Progenitor cell of endocrine pancreas (in vitro differentiated cells): ENCODE measurements at places on chromosomes 7 and 10. TPM values are rescaled to one million over a fixed set of nuclear protein-coding genes. Genes with fewer than 3 reads are reported as not detected.

DNA sequence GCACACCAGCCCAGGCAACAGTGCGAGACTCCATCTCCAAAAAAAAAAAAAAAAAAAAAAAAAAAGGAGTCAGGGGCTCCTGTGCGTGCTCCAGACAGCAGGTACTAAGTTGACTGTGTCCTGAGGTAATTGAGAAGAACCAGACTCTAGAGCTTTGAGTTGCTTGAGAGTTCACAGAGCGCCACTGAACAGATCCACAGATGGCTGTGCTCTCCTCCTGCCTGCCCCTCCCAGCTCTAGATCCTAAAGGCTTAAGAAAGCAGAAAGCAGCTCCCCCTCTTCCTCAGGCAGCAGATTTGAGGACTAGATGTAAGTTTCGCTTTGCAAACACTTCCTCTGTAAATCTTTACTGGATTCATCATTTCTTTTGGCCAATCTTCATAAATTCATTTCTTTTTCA is 38.7 kb downstream of the SHH start:
- DNase-seq, result no peak

DNA sequence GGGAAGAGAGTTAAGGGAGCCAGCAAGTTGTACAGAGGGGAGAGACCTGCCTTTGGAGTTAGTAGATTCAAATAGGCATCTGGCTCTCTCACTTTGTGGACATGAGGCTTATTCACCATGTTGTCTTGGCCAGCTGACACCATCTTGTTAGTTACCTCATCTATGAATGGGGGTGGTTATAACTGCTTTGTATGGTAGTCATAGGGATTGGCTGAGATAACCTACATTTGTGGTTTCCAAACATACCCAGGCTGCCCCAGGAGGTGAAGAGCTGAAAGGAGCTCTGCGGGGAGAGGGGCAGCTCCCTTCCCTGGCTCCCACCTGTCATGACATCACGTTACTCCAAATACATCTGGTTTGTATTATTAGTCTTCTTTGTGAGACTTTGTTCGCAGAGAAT is 393.3 kb upstream of the AUTS2 start:
- DNase-seq, result no peak

The IL6 gene
- not detected in 2 replicates for total RNA-seq

The PNLIP gene
- total RNA-seq, result not detected in 2 replicates
